Transverse colon (tissue), 4 donors: ENCODE measurements at places on chromosomes 7 and 10.

- DNase-seq: no peak
These were observed 170.8 kb upstream of the HABP2 start for GRCh38 chr10:113381981-113382509.

GRCh38 chr7:33959676-33960075, 54.3 kb downstream of the BMPER start:
- no peak for DNase-seq

DNA sequence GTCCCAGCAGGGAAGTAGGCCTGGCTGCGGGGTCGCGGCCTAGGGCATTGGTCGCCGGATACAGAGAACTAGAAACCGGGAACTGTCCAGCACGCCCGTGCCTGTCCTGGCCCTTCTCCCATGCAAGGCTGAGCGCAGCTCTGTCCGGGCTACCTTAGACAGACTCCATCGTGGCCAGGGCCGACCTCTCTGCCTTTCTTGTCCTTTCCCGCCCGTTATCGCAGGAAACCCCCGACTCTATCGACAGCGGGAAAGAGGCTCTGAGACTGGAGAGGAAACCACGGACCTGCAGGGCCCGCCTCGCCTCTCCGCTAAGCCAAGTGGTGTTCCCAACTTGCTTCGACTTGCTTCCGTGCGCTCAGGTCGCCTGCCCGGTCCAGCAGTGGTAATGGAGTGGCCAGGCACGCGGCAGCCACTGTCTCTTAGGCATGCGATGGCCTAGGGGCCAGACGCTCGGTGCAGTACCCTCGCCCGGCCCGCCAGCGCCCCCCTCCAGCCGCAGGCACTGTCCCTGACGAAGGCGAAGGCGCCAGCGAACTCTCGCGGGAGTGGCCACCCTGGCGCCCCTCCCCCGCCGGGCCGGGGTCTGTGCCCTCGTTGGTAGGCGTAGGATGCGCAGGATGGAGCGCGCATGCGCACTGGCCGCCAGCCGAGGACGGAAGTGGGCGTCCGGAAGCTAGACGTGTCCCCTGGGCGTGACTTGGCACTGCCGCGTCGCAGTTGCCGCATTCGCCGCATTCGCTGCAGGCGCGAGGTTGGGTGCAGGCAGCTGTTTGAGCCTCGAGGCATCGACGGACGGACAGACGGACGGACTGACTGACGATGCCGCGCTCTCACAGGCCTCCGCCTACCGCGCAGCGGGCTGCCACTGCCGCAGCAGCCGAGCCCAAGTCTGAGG, 54.4 kb downstream of the MCMBP start:
- DNase-seq: peak; percentile 29

- no peak for DNase-seq
These were observed 148.6 kb downstream of the PTPRN2 start for GRCh38 chr7:158439035-158439434.

GRCh38 chr10:98390406-98390805, 24.6 kb downstream of the PYROXD2 start:
- DNase-seq: no peak

DNA sequence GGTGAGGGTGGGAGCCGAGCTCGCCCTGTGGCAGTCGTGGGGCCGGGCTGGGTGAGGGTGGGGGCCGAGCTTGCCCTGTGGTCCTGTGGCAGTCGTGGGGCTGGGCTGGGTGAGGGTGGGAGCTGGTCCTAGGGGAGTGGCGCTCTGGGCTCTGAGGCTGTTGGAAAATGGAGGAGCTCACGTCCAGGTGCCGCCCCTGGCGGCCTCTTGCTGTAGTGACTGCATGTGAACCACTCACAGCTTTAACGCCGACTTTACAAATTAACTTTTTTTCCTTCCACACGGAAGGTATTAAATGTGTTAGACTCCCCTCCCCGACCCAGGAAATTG, 312.6 kb downstream of the WDR37 start:
- DNase-seq: peak; percentile 31

- DNase-seq: no peak
These were observed 29.4 kb upstream of the CLDN3 start for GRCh38 chr7:73799282-73800141.

- no peak for DNase-seq
These were observed 936 bp upstream of the TCERG1L start for GRCh38 chr10:131312478-131312836.

DNA sequence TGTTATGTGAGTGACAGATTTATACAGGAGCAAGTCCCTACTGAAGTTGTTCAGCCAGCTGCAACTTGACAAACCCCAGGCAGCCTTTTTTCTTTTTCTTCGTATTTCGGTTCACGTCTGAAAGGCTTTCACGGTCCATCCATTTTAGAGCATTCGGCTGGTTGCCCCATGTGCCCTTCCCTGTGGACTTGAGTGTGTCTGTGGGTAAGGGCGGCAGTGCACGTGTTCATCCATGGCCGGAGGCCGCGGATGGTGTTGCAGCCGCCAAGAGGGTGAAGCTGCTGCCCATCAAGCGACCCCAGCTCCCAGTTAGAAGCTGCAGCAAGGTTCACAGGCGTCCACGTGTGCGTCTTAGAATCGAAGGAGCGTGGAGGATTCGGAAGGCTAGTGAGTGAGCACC, 35.9 kb downstream of the PPP2R2D start:
- no peak for DNase-seq

DNA sequence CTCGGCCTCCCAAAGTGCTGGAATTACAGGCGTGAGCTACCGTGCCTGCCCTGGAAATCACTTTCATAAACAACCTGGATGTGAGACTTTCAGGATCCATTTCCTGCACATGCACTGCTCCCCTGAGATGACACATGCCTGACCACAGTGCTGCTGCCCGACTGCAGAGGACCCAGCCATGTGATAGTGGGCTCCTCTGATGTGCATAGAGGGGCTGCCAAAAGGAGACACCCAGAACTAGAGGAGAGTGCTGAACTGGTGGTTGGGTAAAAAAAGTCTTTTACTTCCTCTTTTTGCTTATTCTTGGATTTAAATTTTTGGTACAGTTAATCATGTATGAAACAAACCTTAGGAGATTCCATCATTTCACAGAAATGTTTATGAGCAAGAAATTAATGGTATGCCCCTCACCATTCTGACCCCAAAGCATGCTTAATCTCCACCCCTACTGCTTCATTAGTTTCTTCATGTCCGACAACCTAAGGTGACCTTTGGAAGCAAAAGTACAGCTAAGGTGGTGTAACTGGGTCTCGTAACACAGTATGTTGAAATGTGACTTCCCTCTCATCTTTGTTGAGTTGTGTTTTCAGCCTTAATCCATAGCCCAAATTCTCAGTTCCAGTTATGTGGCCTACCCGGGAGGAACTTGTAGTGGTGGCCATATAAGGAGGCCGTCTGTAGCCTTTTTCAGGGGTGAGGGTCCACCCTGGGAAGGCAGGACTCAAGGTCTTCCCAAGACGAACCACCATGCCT, 111.1 kb downstream of the RNF216 start:
- DNase-seq: no peak

DNA sequence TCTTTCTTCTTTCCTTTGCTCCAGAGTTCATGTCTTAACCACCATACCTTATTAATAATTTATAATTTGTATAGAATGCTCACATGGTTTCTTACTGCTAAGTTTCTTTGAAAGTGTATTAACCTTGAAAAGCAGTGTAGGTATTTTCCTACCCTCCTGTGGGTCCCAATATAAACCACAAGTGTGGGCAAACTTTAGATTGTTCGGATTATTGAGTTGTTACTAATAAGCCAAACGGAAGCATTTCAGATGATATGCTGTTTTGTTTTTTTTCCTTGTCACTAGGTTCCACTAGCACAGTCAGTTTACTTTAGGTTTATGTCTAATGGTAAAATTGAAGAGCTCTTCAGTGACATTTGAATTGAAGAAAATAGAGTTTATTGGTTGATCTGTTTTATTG, 10.2 kb downstream of the SSBP1 start:
- no peak for DNase-seq
